ENCODE measurements at places on chromosomes 16 and 17.

GRCh38 chr16:55248494-55248893, 75.5 kb upstream of the IRX6 start:
- DNase-seq = no peak

DNA sequence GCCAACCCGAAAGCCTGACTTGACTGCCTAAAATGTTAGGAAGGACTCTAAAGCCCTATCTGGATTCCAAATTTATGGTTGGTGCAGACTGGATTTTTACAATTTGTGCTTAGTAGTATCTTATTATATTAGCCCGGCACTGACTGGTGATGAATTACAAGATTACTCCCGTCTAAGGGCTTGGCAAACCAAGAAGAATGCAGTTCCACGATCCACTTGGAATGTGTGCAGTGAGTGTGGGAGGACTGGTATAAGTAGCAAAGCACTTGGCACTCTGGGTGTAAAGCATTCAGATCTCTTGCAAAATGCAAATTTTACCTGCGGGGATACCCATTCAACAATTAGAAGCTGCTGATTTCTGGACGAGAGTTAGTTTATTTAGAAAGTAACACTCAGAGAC, 539.4 kb downstream of the MAF start:
- DNase-seq = no peak

DNA sequence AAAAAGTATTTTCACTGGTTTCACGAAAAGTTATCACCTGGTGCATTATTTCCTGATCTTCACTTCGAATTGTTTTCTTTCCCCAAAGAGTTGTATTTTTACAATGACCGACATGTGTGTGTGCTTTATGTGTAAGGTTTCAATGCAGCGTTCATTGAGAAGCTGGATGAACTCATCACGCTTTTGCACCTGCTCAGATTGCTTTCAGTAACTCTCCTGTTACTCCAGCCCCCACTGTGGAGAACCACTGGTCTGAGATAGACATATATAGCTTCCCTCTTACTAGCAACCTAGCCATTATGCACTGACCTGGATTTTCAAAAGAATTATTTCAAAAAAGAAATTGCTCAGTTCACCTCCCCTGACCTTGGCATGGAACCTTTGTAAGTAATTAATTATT, 178.3 kb upstream of the CHMP6 start:
- DNase-seq = no peak

GRCh38 chr17:48575673-48576478, 2.3 kb downstream of the HOXB4 start:
- DNase-seq = no peak

GRCh38 chr17:4600563-4600962, 16.2 kb downstream of the SMTNL2 start:
- DNase-seq = peak; percentile 72

DNA sequence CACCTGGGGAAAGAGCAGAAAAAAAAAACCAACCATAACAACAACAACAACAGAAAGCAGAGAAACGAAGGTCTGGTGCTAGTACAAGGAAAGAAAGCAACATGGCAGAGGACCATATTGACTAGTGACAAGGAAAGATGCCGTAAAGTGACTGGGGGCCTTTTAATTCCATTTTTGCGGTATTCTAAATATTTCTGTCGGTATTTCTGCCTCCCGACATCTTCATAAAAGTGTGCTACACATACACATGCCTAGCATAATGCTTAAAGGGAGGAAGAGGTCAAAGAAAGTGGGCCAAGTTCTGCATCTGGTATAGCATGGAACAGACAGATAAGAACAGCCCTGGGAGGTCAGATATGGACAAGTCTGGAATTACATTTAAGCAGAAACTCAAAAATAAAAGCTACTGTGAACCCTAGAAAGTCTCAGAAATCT, 19.5 kb upstream of the RNF43 start:
- DNase-seq = no peak

DNA sequence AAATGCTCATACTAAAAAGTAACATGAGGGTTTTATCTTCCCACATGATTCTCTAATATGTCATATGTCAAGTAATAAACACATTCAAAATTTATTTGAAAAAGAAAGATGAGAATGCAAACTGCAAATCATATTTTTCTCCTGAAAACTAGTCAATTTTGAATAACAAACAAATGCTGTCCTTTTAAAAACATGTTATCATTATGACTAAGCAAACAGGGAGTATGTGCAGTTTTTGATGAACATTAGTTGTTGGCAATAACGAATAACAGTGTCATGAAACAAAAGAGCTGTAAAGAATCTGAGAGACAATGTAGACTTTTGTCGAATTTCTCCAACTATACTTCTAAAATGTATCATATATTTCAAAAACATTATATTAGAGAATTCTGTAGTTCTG, 34.8 kb downstream of the RPGRIP1L start:
- no peak for DNase-seq

GRCh38 chr17:72677714-72678390, 414.6 kb downstream of the SLC39A11 start:
- no peak for DNase-seq

GRCh38 chr17:57293077-57293476, 36.8 kb downstream of the MSI2 start:
- peak; percentile 43 for DNase-seq

- no peak for DNase-seq
Measured at GRCh38 chr17:55037828-55038227, 69.3 kb downstream of the STXBP4 start.

DNA sequence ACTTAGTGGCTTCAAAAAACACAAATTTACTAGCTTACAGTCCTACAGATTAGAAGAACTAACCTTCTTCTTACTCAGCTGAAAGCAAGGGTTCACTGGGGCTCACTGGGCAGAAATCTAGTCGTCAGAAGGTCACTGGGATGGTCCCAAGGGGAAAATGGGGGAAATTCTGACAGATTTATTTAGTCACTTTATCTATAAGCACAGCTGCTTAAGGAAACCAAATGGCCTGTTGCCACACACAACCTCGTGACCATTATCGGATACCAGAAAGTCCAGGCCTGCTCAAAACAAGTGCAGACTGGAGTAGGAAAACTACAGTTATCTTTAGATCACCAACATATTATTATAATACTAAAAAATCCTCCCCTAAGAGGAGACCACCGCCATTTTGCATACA, 374.6 kb upstream of the ASIC2 start:
- no peak for DNase-seq

GRCh38 chr17:67090341-67090740, 46.0 kb downstream of the CACNG1 start:
- no peak for DNase-seq

GRCh38 chr17:6994666-6995256, 1.1 kb upstream of the ALOX12 start:
- no peak for DNase-seq

GRCh38 chr17:5706577-5707210, 122.4 kb upstream of the NLRP1 start:
- peak; percentile 79 for DNase-seq

- DNase-seq = no peak
Measured at GRCh38 chr17:28282596-28282995, 36.4 kb upstream of the TMEM97 start.

GRCh38 chr17:11105141-11105540, 135.9 kb upstream of the SHISA6 start:
- DNase-seq = no peak

- DNase-seq = peak; percentile 61
Measured at GRCh38 chr16:2473999-2474876, 689 bp upstream of the TBC1D24 start.

DNA sequence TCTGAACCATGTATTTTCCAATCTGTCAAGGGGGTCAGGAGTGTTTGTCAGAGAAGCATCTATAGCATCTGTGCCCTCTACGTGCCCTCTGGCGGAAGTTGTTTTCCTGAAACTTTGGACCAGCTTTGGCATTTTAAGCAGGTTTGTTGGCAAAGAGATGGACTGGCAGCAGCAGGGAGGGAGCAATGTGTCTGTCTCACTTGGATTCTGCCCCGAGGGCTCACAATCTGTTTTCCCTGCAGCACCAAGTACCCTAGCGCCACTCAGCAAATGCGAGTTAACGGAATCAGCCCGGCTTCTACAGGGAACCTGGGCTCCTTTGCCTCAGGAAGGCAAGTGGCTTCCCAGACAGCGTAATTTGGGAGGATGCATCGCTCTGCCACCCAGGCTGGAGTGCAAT, 17.4 kb downstream of the DUSP14 start:
- no peak for DNase-seq

DNA sequence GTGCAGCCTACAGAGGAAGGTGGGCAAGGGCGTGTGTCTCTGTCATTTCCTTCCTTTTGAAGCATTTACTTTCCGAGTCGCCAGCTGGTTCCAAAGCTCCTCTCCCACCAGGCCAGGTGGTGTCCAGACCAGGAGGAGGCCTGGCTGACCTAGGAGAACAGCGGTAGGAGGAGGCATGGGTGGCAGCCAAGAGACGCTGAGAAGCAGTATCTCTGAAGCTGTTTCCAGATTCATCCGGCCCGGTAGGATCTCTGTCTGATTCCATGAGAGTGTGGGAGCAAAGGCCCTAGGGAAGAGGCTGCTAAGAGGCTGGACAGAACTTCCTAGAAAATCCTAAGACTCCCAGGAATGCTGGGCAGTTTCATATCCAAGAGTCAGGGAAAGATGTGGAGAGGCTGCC, 20.3 kb downstream of the MEOX1 start:
- no peak for DNase-seq

- no peak for DNase-seq
Measured at GRCh38 chr17:30573603-30574175, 96.5 kb downstream of the GOSR1 start.

Data from nephron progenitor cell (in vitro differentiated cells).